ENCODE measurements at places on chromosomes 6 and 20.

- no peak for DNase-seq
Measured at GRCh38 chr6:168432196-168432595, 8.8 kb upstream of the SMOC2 start.

GRCh38 chr6:154213782-154214181, 142.8 kb downstream of the IPCEF1 start:
- DNase-seq, result no peak

GRCh38 chr20:43379239-43379917, 78.3 kb upstream of the SRSF6 start:
- DNase-seq, result no peak

GRCh38 chr20:50211091-50211490, 20.5 kb downstream of the CEBPB start:
- DNase-seq, result no peak

- no peak for DNase-seq
Measured at GRCh38 chr6:111747396-111747795, 125.9 kb downstream of the FYN start.

GRCh38 chr20:53513489-53514298, 79.9 kb downstream of the ZNF217 start:
- no peak for DNase-seq

DNA sequence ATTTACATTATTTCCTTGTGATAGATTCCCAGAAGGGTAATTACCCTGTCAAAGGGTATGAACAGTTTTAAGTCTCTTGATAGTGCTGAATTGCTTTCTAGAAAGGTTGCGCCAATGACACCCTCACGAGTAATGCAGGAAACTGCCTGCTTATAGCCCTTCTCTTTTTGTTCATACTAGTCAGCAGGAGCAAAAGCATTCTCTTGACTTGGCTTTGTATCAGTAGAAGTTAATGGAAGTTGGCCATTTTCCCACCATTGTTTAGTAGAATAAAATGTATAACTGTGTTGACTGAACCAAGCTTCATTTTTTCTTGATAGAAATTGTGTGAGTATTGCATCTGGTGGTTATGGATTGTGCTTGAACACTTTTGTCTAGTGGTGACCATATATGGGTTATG, 100.1 kb downstream of the FARS2 start:
- no peak for DNase-seq
